ENCODE measurements at places on chromosomes 7 and 10. TPM values are rescaled to one million over a fixed set of nuclear protein-coding genes. Genes with fewer than 3 reads are reported as not detected.
A peak's percentile ranks its signal among the peaks of the same experiment; 100 is the strongest.

ADCY1 gene
- 3.1 TPM for total RNA-seq

DNA sequence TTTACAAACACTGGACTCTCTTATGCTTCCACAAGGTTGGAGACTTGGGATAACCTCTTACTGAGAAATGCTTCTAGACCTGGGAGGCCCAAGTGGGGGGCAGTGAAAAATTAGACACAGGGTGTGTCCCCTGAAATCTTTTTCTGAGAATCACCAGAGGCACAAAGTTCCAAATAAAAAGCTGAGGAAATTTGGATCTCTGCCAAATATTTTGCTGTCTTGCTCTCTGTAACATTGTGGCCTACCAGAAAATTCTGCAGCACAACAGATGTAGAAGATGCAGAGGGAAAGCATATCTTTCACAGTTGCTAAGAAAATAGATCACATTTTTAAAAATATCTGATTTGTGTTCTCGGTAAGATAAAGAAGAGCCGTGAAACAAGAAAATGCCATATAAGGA lies 849.4 kb downstream of the CCSER2 start:
- no peak for DNase-seq
- H3K27me3 ChIP-seq: no peaks in the 10 kb centered on the region
- no peak overlapping the region for H3K4me3 ChIP-seq
- peaks cover 8% of the 10 kb centered on the region for H3K4me1 ChIP-seq
- no peaks in the 10 kb centered on the region for H3K36me3 ChIP-seq
- no peak overlapping the region for H3K27ac ChIP-seq

DNA sequence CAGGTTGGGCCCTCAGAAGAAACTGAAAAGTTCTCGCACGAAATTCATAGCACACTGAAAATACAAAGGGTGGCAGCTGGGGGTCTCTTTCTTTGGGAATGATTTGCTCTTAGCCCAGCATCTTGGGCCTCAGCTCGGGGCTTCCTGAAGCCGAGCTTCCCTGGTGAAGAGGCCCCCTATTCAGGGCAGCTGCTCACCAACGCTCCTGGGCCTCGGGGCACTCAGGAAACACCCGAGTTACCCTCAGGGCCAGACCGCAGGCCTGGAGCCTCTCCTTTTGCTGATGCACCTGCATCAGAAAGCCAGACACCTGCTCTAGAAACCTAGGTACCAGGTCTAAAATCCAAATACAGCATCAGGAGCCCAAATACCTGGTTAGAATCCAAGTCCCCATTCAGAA lies 85.5 kb downstream of the PTPRE start:
- H3K36me3 ChIP-seq: no peaks in the 10 kb centered on the region
- H3K27me3 ChIP-seq: no peaks in the 10 kb centered on the region
- peaks cover 63% of the 10 kb centered on the region for H3K4me1 ChIP-seq
- H3K4me3 ChIP-seq: no peak overlapping the region
- no peak for DNase-seq

GRCh38 chr10:70352401-70353097 lies 29.9 kb downstream of the LRRC20 start:
- peak; percentile 50 for DNase-seq
- H3K27me3 ChIP-seq: no peaks in the 10 kb centered on the region
- H3K27ac ChIP-seq: no peak overlapping the region

GRCh38 chr7:129828989-129829736 lies 123.6 kb downstream of the UBE2H start:
- H3K27ac ChIP-seq: no peak overlapping the region
- peaks cover 3% of the 10 kb centered on the region for H3K36me3 ChIP-seq
- peaks cover 48% of the 10 kb centered on the region for H3K4me1 ChIP-seq

THNSL1 gene
- 2.8 TPM for total RNA-seq

CLCN1 gene
- total RNA-seq: not detected

- no peak for DNase-seq
- no peak overlapping the region for H3K4me3 ChIP-seq
- H3K36me3 ChIP-seq: no peaks in the 10 kb centered on the region
- H3K27me3 ChIP-seq: no peaks in the 10 kb centered on the region
- H3K4me1 ChIP-seq: no peaks in the 10 kb centered on the region
Observed at GRCh38 chr7:41451826-41452225, 251.1 kb downstream of the INHBA start.

ASAH2 gene
- total RNA-seq: 2.0 TPM

LEP gene
- total RNA-seq: not detected

GRCh38 chr10:80523773-80524172 lies 13.9 kb upstream of the SH2D4B start:
- DNase-seq: no peak
- no peak overlapping the region for H3K27ac ChIP-seq
- peaks cover 8% of the 10 kb centered on the region for H3K36me3 ChIP-seq

DNA sequence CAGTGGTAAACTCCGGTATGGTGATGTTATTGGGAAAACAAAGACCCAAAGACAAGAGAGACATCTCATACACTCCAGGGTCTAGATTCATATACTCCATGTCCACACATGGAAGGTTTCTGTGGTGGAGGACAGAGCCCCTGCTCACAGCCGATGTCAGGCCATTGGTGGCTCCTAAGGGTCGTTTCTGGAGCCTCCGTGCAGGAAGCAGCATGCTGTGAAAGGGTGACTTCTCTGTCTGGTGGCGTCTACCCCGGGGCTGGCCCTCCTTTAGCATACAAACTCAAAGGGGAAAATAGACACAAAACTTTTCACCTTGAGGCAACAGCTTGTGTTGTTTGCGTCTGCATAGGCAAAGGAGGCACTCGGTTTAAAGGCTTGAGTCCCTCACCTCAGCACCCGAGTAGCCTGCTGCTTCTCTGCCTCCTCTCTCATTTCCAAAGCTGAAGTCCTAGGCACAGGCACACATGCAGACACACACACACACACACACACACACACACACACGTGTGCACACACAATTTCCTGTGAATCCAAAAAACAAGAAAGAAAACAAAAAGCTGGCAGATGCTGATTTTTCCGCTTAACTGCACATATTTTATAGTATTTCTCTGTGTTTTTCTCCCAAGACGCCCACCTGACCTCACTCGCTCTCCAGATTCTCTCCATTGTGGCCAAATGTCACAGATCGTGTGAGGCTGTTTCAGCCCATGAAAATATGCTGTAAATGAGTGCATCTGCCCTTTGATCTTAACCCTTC lies 601.4 kb upstream of the MGMT start:
- H3K4me3 ChIP-seq: no peak overlapping the region
- H3K36me3 ChIP-seq: no peaks in the 10 kb centered on the region
- no peak for DNase-seq
- no peaks in the 10 kb centered on the region for H3K27me3 ChIP-seq

ARHGAP22 gene
- total RNA-seq: 7.5 TPM

ZNF394 gene
- 52.0 TPM for total RNA-seq

DNA sequence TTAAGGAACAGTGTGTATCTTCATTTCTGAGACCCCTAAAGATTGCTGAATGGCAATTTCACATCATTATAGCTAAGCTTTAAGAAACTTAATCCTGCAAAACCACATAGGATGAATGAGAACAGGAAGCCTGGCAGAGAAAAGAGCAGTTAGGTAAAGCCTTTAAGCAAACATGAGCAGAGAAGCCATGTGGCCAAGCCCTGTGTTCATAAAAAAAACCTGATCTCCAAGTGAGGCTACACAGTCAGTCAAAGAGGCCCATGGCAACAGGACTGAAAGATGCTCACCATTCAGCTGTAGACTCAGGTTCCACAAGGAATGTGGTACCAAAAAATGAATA lies 9.3 kb downstream of the LIPA start:
- no peak for DNase-seq
- H3K4me3 ChIP-seq: no peak overlapping the region
- peaks cover 5% of the 10 kb centered on the region for H3K36me3 ChIP-seq
- no peak overlapping the region for H3K27ac ChIP-seq
- no peaks in the 10 kb centered on the region for H3K27me3 ChIP-seq

ANKRD30A gene
- total RNA-seq: not detected

- H3K4me3 ChIP-seq: no peak overlapping the region
- H3K4me1 ChIP-seq: peaks cover 1% of the 10 kb centered on the region
- no peak overlapping the region for H3K27ac ChIP-seq
- no peaks in the 10 kb centered on the region for H3K27me3 ChIP-seq
Observed at GRCh38 chr7:130662426-130662825, 6.1 kb downstream of the COPG2 start.

DNA sequence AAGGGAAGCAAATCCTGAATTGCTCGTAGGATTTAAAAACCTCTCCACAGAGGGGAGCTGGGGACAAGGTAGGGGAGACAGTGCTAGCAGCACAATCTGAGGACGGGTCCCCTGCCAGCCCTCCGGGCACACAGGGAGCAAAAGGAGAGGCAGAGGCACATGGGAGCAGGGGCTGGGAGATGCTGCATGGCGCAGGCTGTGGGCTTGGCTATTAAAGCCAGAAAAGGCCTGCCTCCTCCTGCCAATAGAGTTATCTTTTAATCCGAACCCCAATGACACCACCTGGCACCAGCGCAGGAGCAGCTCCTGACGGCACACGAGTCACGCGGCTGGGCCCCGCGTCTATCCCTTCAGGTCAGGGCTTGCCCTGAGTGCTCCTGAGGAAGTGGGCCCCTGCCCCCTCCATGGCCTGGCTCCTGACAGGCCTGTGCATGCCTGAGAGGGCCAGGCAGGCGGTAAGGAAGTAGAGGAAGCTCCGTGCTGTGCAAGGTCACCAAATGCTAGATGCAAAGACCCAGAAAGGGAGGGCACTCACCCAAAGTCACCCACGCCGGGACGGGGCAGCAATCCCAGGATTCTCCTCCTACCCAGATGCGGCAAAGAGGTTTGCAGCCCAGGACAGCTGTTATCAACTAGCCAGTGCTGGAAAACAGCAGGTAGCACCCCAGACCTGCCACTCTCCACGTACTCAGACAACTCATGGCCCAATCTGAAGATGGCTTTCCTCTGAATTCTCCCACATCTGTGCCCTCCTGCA lies 28.1 kb downstream of the DLG5 start:
- H3K36me3 ChIP-seq: no peaks in the 10 kb centered on the region
- no peaks in the 10 kb centered on the region for H3K27me3 ChIP-seq
- no peak for DNase-seq

TRDMT1 gene
- 21.7 TPM for total RNA-seq

CCDC172 gene
- not detected for total RNA-seq

GRCh38 chr7:104838537-104839299 lies 175.3 kb upstream of the KMT2E start:
- H3K27ac ChIP-seq: no peak overlapping the region
- no peaks in the 10 kb centered on the region for H3K36me3 ChIP-seq
- DNase-seq: no peak
- no peak overlapping the region for H3K4me3 ChIP-seq
- no peaks in the 10 kb centered on the region for H3K27me3 ChIP-seq

GRCh38 chr7:105910172-105910571 lies 33.8 kb upstream of the ATXN7L1 start:
- H3K36me3 ChIP-seq: no peaks in the 10 kb centered on the region
- H3K27ac ChIP-seq: no peak overlapping the region
- no peaks in the 10 kb centered on the region for H3K27me3 ChIP-seq
- H3K4me1 ChIP-seq: no peaks in the 10 kb centered on the region
- DNase-seq: no peak
- no peak overlapping the region for H3K4me3 ChIP-seq

CTTNBP2 gene
- total RNA-seq: 8.7 TPM

PHYHIPL gene
- not detected for total RNA-seq

DNA sequence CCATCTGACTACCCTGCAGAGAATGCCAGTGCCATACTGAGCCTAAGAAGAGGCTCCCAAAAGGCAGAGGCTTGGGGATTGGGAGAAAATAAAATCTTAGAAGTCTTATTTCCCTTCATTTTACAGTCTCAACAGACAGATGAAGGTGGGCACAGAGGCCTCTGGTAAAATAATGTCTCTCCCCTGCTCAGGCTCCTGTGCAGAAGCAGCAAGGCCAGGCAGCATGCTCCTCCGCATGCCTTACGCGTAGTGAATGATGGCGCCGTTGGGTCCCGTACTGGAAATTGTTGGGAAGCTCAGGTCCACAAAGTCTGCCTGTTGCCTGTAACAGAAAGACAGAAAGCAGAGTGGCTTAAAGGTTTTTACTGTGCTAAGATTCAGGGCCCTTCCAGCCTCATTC lies 45.8 kb downstream of the XPNPEP1 start:
- H3K27me3 ChIP-seq: no peaks in the 10 kb centered on the region
- H3K27ac ChIP-seq: no peak overlapping the region
- no peak overlapping the region for H3K4me3 ChIP-seq
- H3K4me1 ChIP-seq: no peaks in the 10 kb centered on the region
- DNase-seq: no peak
- peaks cover 78% of the 10 kb centered on the region for H3K36me3 ChIP-seq

SLC37A3 gene
- 33.9 TPM for total RNA-seq

DNA sequence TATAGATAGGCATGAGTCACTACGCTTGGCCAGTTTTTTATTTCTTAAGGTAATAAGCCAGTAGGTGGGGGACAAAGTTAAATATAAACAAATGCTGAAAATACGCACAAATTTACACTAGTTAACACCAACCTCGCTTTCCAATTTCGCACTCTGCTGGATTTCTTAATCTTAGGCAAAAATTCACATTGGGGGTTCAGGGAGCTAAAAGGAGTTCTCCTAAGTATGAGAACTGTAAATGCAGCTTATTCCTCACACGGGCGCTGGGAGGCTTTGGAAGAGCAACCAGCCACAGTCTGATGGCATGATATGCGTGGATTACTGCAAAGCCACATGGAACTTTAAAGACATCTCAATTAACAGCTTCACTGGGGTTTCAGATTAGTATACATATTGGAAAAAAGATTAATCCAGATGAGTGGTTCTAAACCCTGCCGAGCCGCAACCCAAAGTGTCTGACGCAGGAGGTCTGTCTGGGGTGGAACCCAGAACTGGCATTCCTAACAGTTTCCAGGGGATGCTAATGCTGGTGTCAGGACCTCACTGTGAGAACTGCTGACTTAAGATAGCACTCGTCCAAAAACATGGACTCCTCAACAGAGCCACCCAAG lies 16.2 kb downstream of the TNS3 start:
- H3K27ac ChIP-seq: no peak overlapping the region
- H3K36me3 ChIP-seq: no peaks in the 10 kb centered on the region
- no peaks in the 10 kb centered on the region for H3K27me3 ChIP-seq
- peak; percentile 49 for DNase-seq
- H3K4me1 ChIP-seq: peaks cover 72% of the 10 kb centered on the region

- no peaks in the 10 kb centered on the region for H3K4me1 ChIP-seq
- H3K4me3 ChIP-seq: no peak overlapping the region
- DNase-seq: no peak
- H3K27ac ChIP-seq: no peak overlapping the region
Observed at GRCh38 chr7:43199371-43200160, 87.1 kb downstream of the HECW1 start.

DNA sequence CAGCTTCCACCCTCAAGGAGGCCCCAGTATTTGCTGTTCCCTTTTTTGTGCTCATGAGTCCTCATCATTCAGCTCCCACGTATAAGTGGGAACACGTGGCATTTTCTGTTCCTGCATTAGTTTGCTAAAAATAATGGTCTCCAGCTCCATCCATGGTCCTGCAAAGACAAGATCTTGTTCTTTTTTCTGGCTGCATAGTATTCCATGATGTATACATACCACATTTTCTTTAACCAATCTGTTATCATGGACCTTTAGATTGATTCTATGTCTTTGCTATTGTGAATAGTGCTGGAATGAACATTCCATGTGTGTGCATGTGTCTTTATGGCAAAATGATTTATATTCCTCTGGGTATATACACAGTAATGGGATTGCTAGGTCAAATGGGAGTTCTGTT lies 17.0 kb downstream of the KRIT1 start:
- H3K27me3 ChIP-seq: no peaks in the 10 kb centered on the region
- H3K27ac ChIP-seq: no peak overlapping the region
- no peak for DNase-seq
- no peak overlapping the region for H3K4me3 ChIP-seq
- no peaks in the 10 kb centered on the region for H3K4me1 ChIP-seq

- H3K27me3 ChIP-seq: peaks cover 7% of the 10 kb centered on the region
- no peak overlapping the region for H3K4me3 ChIP-seq
- H3K36me3 ChIP-seq: no peaks in the 10 kb centered on the region
- no peak for DNase-seq
- H3K4me1 ChIP-seq: peaks cover 4% of the 10 kb centered on the region
Observed at GRCh38 chr7:142602183-142602582, 147.1 kb upstream of the PRSS1 start.
